ENCODE measurements at places on chromosomes 13 and 19.

DNA sequence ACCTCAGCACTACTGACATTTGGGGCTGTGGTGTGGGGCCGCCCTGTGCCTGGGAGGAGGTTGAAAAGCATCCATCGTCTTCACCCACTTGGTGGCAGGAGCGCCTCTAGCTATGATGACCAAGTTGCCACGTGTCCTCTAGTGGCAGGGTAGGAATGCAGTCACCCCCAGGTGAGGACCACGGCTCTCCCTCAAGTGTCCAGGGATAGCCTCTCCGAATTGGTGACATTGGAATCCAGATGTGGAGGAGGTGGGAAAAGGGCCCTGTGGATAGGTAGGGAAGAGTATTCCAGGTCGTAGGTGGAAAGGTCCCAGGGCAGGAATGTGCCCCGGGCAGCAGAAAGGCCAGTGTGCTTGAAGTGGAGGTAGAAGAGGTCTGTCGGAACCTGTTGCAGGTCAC lies 37.6 kb downstream of the ARHGEF18 start:
- no peak for DNase-seq

GRCh38 chr13:38880397-38880796 lies 110.2 kb downstream of the STOML3 start:
- no peak for DNase-seq

GRCh38 chr13:112733112-112733511 lies 43.3 kb downstream of the ATP11A start:
- DNase-seq: no peak

GRCh38 chr19:9130965-9131364 lies 4.2 kb upstream of the OR7G3 start:
- no peak for DNase-seq

- no peak for DNase-seq
Observed at GRCh38 chr13:98286799-98287198, 109.7 kb upstream of the RNF113B start.

- no peak for DNase-seq
Observed at GRCh38 chr13:102838982-102839381, 6.8 kb upstream of the ERCC5 start.

GRCh38 chr13:29743201-29743786 lies 107.1 kb downstream of the UBL3 start:
- no peak for DNase-seq

DNA sequence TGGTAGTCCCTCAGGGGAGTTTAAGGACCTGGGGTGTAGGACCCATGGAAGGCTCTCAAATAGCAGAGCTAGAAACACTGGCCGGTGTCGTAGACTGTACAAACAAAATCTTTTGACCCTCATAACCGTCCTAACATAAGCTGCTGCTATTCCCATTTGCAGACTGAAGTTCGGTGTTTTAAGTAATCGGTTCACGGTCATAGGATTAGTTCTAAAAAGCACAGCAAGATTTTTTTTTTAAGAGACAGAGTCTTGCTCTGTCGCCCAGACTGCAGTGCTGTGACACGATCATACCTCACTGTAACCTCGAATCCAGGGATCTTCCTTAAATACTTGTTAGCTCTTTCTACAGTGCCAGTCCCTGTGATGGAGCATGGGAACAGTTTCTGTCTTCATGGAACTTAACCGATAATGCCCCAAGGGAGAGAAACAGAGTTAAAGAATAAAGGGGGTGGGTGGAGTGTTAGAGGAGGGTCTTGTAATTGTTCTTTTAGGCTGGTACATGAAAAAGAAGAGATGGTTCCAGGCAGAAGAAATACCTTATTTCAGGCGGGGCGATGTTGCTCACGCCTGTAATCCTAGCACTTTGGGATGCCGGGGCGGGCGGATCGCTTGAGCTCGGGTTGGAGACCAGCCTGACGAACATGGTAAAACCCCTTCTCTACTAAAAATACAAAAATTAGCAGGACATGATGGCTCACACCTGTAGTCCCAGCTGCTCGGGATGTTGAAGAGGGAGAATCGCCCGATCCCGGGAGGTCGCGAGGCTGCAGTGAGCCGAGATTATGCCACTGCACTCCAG lies 475 bp upstream of the ZC3H4 start:
- DNase-seq: no peak

GRCh38 chr13:52345048-52345447 lies 60.9 kb downstream of the THSD1 start:
- no peak for DNase-seq

GRCh38 chr13:72586518-72586917 lies 140.9 kb downstream of the MZT1 start:
- no peak for DNase-seq

- no peak for DNase-seq
Observed at GRCh38 chr19:18856385-18857126, 24.8 kb downstream of the UPF1 start.

DNA sequence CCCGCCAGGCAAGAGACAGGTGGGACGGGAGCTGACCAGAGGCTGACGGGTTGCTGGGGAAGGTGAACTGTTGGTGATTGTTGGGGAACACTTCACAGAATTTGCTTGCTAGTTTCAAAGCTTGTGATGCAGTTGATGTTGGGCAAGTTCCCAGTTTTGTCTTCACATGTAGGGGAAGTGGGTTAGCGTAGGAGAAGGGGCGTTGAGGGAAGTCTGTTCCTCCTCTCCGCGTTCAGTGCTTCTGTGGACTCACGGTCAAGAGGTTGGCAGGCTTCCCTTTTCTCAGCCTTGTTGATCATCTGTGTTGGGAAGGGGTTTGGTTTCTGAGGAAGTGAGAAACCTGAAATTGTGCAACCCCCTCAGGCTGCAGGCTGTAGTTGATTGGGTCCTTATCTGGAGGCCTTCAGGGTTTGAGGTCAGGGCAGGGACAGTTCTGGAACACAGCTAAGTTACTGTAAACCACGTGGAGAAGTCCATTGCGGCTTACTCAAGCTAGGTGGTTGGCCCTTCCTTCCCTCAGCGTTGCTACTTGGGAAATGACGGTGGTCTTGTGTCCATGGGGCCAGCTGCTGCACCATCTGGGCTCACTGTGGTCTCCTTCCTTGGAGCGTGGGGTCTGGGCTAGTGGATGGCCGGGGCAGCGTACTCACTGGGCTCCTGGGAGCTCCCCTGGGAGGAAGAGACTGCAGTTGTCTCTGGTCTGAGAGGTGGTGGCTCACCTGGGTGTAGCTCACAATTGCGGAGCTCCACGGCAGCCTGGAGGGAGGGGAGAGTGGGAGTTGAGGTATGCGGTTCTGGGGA lies 7.5 kb downstream of the RPS9 start:
- peak; percentile 58 for DNase-seq

- no peak for DNase-seq
Observed at GRCh38 chr13:34201050-34201913, 383.3 kb downstream of the RFC3 start.

DNA sequence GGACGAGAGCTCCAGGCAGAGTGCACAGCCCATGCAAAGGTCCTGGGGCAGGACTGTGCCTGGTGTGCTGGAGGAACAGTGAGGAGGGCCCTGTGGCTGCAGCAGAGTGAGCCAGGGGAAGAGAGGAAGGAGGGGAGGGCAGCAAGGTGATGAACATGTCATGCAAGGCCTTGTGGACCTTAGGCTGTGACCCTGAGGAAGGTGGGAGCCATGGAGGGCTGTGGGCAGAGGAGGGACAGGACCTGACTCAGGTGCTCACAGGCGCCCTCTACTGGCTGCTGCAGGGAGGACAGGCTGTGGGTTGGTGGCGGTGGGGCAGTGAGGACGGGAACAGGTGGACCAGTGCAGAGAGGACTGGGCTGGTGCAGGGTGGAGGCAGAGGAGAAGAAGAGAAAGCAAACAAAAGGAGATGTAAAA lies 170.3 kb downstream of the PTPRS start:
- DNase-seq: peak; percentile 63

DNA sequence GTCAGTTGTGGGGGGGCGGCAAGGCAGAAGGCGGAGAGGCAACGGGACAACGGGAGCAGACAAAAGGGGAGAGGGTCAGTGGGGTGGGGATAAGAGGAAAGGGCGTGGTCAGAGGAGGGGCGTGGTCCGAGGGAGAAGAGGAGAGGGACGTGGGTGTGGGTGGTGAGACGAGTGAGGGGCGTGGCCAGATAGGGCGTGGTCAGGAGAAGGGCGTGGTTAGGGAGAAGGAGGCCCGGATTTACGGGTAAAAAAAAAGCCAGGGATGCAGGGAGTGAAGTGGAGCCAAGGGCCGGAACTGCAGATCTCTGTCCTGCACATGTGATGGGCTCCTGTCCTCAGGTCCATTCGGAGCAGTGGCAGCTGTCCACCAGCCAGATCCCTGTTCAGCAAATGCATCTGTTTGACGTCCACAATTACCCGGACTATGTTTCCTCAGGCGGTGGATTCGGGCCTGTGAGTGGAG lies 21.5 kb downstream of the CPT1C start:
- no peak for DNase-seq

Data from stimulated activated CD4-positive, alpha-beta T cell treated with anti-CD3 and anti-CD28 coated beads, Interleukin-2, amount 100 ng/mL, for 24 hours (primary cell).